Activated CD4-positive, alpha-beta T cell treated with anti-CD3 and anti-CD28 coated beads, Interleukin-2, amount 50 U/mL, for 16 hours (primary cell): ENCODE measurements at places on chromosomes 5 and 9.

DNA sequence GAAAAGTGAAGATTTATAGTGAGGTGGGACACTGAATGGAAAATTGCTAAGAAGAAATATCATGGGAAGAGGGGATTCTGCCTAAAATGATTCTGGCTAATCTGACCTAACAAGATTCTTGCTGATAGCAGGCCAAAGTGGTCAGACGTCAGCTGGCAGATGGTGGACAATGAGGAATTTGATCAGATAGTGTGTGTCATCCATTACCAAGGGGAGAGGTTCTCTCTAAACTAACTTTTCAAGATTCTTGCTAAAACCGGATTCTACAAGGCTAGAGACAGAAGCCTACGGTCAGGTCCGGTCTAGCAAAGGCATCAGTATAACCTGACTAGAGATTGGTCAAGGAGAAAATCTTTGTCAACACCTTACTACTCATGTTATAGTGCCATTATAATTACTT lies 306.0 kb downstream of the ZNF608 start:
- no peak for DNase-seq

GRCh38 chr5:61289669-61290306 lies 42.3 kb upstream of the ZSWIM6 start:
- DNase-seq = no peak

GRCh38 chr5:81391-82021 lies 10.5 kb upstream of the PLEKHG4B start:
- DNase-seq = no peak

- no peak for DNase-seq
Measured at GRCh38 chr9:137052998-137053943, 590 bp downstream of the ENTPD2 start.

DNA sequence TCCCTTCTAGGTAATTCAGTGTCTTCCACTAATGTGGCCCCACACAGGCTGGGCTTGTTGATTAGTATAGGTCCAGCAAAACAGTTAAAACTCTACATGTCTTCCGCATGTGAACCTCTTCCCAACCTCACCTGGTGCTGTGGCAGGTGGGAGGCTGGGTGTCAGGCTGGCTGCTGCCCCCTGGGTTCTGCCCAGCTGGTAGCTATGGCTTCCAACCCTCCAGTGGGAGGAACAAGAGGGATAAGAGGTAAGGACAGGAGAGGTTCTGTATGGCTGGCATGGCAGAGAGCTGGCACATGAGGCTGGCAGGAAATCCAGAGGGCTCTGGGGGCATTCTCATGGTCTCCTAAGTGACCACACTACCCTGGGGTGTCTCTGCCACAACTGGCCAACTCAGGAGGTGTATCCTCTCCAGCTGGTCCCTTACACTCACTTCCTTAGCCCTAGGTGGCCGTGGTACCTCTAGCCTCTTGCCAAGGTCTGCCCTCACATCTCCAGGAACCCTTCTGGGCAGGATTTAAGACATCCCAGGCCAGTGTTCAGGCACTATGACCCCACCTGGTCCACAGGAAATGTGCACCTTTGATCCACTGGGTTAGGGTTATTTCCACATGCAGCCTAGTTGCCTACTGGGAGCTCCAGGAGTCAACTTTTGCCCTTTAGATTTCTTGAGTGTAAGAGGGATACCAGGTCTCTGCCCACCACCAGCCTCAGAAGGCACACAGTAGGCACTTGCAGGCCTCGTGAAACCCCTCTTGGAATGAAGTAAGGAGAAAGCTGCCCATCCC lies 41.7 kb downstream of the AHRR start:
- no peak for DNase-seq

- DNase-seq = no peak
Measured at GRCh38 chr5:8721536-8721935, 824.3 kb downstream of the SEMA5A start.

- no peak for DNase-seq
Measured at GRCh38 chr9:77910194-77910621, 121.4 kb downstream of the GNAQ start.

GRCh38 chr9:98856982-98857381 lies 49.5 kb downstream of the GALNT12 start:
- no peak for DNase-seq

- DNase-seq = no peak
Measured at GRCh38 chr9:124264823-124265233, 7.1 kb downstream of the NEK6 start.

GRCh38 chr5:152824316-152824715 lies 419.2 kb upstream of the NMUR2 start:
- no peak for DNase-seq

DNA sequence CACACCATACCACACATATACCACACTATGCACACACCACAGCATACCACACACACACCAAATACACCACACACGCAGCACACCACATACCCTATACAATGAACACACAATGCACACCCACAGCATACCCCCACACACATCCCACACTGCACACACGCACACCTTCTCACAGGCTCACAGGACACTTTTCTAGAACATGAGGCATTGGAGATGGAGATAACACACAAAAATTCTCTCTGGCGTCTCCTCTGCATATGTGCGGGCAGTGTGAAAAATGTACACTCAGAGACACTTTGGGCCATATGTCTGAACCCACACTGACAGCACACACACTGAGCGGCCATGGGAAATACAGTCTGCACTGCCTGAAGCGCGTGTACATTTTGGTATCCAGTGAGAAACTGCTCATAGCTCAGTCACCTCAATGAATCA lies 278.1 kb downstream of the GADD45G start:
- DNase-seq = no peak

GRCh38 chr5:122093415-122094180 lies 15.5 kb upstream of the LOX start:
- DNase-seq = no peak
